ENCODE measurements at places on chromosomes 2 and 18.
A peak's percentile ranks its signal among the peaks of the same experiment; 100 is the strongest.

- no peak for DNase-seq
These were observed 261.6 kb upstream of the SPOPL start for GRCh38 chr2:138239902-138240491.

DNA sequence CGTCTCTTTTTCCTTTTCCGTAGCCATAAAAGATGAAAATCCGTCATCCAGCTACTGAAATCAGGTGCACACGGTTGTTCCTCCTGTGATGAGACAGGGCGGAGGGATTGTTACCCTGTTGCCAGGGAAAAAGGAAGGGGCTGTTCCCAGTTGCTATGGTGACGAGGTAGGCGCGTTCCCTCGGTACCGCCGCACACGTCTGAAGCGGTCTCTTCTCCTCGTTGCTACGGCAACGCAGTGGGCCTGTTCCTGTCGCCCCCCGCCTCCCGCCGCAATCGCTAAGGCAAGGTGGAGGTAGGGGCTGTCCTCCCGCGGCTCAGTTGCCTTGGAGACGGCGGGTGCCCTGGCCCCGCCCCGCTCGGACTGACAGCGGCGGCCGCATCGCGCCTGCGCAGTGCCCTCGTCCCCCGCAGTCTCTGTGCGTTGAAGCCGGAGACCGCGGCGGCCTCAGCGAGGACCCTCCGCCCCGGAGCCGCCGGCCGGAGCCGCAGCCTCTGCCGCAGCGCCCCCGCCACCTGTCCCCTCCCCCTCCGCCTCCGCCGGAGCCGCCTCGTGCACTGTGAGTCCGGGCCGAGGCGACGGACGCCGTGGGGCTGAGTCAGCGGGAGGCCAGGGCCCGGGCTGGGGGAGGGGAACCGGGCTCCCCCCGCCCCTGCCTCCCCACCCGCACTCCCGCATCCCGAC lies at the start of gene MAPRE3:
Gene MAPRE3, plus strand, starts transcription at position 394 of the 684 bp plus-strand sequence. CDS start 51,582 bp downstream, outside the sequence.
- peak; percentile 97 for DNase-seq

- DNase-seq = no peak
These were observed 115.6 kb downstream of the SMAD7 start for GRCh38 chr18:48835119-48835518.

- no peak for DNase-seq
These were observed 263.2 kb downstream of the SS18 start for GRCh38 chr18:25827228-25827627.

GRCh38 chr2:144143294-144144151 lies 376.4 kb downstream of the ZEB2 start:
- DNase-seq = no peak

DNA sequence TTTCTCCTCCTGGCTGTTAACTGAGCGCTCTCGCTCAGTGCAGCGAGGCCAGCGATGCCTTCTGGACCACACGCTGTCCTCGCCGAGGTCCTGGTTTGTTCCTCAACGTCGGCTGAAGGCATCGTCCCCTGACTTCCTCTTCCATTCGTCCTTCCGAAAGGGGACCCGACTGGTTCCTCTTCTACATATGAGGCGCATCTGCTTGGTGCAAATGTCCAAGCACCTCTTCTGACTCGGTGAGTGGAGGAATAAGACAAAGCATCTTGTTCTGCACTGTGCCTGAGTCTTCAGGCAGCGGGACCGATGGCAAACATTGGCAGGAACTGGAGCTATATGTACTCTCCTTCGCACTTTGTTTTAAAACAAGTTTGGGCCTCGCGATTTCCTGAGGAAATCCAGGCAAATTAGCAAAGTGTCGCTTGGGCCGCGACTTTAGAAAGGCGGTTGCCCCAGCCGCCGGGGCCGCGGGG lies 621 bp upstream of the KCNS3 start:
- DNase-seq = peak; percentile 23

- no peak for DNase-seq
These were observed 334.3 kb upstream of the VWC2L start for GRCh38 chr2:214076527-214076926.

DNA sequence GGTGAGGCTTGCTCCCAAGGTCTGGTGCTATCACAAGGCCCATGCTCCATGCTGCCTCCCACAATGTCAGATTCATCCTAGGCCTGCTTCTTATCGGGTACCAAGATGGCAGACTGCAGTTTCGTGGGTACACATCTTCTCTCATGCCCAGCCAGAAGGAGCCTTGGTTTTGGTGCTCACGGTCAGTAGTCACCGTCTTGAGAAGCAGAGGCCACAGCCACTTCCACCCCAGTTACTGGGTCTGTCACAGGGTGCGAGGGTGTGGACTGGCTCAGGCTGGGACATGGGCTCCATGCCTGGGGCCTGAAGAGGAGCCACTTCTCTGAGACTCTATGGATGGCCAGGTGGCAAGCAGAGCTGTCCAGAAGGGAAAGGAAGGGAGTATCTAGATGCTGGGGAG lies 178.8 kb upstream of the HS6ST1 start:
- no peak for DNase-seq

- DNase-seq = no peak
These were observed 188.7 kb upstream of the SATB2 start for GRCh38 chr2:199646439-199646838.

DNA sequence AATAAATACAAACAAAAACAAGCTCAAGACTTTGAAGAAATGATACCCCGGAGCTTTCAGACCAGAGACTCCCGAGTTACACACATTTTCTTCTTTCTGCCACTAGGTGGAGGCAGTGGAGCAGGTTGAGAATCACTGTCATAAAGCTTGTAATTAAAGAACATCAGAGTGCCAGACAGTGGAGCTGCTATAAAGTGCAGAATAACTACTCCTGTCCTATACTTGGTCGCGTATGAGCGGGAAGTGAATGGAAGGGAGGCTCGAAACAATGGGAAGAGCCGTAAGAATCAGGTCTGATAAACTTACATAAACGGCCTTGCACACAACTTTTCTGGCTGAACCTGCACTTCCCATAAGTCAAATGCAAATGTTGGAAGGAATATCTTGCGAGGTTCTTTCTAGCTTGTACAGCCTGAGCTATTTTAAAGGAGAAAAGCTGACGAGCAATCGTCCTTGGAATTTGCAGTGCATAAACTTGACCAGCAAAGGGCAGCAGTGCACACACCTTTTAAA lies 189.0 kb downstream of the RPIA start:
- peak; percentile 2 for DNase-seq

DNA sequence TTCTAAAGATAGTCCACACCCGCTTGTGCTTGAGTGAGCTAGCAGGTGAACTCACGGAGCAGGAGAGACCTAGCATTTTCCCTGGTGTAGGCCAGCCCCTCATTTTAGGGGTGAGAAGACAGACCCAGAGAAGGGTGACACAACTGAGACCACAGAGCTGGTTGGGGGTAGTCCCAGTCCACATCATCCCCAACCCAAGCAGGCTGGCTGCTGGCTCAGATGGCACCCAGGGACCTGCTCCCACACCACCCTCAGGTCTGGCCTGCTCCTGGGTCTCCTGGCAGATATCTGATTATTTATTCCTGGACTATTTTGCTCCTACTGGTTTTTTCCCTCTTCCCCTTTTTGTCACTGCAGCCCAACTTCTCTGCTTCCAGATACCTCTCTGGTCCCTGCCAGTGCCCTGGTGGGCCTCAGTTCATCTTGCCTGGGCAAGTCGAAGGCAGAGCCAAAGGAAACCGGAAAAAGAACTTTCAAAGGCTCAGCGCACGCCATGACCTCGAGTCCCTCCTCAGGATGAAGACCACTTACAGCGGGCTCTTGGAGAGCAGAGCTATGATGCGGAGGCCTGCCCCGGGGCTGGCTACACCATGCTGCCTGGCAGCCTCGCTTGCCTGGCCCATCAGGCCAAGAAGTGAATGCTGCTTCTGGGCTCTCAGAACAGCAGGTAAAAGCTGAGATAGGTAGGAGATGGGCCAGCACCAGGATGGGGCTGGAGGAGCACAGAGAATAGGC lies 72.7 kb downstream of the POLR1A start:
- DNase-seq = no peak

- DNase-seq = peak; percentile 69
These were observed 24.7 kb upstream of the PNPT1 start for GRCh38 chr2:55718165-55719008.

GRCh38 chr18:75132931-75133525 lies 75.9 kb downstream of the PTGR3 start:
- no peak for DNase-seq

GRCh38 chr18:58407263-58407648 lies 221.6 kb downstream of the ALPK2 start:
- DNase-seq = no peak

DNA sequence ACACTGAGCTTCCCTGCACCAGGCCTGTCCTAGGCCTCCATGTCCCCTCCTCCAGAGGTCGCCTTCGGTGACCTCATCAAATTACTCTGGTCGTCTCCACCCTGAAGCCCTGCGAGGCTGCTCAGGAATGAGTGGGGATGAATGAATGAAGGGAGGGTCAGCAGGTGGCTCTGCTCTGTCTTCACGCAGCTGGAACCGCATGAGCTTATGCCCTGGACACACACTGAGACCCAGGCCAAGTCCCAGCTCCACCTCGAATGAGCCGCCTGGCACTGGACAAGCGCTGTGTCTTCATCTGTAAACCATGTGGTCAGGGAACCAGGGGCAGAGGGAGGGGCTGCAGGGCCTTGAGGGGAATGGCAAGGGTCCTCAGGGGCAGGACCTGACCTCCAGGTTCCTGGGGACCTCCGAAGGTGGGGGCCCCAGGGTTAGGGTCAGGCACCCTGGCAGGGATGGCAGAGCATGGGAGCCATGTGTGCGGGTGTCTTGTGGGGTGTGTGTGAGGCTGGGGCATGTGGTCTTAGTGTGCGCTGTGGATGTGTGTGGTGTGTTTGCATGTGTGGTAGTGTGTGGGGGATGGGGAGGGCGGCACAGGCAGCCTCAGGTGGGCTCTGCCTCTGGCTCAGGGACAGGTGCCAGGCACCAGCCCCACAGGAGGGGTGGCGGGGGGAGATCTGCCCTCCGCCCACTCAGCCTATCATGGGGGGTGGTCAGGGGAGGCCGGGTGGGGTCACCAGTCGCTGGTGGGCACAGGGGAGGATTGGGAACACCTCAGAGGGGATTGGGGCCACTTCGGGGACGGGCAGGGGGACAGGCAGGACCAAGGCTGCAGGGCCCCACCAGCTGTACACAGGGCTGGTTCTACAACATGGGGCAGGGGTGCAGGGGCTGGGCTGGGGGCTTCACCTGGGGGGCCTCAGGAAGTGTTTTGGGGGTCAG lies 13.9 kb downstream of the ODC1 start:
- no peak for DNase-seq

GRCh38 chr18:10062302-10063300 lies 148.8 kb downstream of the VAPA start:
- DNase-seq = no peak

- no peak for DNase-seq
These were observed 77.3 kb downstream of the TTC21B start for GRCh38 chr2:165876269-165876668.

GRCh38 chr2:105417857-105418436 lies 19.1 kb upstream of the FHL2 start:
- DNase-seq = no peak

DNA sequence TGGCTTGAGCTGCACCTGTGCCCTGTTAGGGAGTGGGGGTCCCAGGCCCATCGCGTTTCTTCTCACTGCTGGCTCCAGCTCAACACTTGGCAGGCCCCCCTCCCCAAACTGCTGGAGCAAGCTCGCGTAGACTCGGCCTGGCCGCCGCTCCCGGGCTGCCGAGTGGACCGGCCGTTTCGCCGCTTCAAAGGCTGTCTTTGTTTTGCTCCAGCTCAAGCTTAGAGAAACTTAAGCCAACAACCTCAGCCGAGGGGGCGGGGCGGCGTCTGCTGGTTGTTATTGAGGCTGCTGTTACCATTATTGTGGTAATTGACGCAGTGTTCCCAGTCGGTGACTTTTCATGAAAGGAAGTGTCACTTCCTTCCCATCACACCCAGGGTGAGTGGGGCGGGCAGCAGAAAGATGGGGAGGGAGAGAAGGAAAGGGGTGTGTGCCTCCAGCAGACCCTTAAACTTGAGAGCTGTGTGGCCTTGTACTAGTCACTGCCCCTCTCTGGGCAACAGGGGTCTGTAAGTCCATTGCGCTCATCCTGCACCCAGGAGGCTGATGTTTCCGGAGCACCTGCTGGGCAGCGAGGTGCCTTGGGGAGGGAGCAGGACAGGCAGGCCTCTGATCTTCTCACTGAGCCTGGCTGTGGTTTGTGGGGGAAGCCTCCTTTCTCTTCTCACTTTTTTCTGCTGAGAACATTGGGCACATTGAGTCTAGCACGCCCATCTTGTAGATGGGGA lies 2.1 kb downstream of the ARID5A start:
- peak; percentile 71 for DNase-seq

DNA sequence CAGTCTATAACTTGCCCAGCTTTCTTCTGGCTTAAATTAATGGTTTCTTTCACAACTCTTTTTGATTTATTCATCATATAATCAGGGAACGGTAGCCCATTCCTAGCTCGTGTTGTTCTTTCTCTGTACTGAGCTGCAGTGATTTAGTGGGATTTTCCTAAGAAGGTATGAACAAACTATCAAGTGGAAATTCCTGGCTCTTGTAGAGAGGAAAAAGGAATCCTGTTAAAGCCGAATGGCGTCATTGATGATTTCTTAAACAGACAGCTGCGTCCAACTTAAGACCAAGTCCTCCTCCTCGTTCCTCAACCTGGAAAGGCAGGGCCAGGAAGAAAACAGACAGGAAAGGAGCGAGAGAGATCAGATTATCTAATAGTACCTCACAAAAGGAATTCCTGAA lies 69.2 kb upstream of the CABLES1 start:
- DNase-seq = no peak

DNA sequence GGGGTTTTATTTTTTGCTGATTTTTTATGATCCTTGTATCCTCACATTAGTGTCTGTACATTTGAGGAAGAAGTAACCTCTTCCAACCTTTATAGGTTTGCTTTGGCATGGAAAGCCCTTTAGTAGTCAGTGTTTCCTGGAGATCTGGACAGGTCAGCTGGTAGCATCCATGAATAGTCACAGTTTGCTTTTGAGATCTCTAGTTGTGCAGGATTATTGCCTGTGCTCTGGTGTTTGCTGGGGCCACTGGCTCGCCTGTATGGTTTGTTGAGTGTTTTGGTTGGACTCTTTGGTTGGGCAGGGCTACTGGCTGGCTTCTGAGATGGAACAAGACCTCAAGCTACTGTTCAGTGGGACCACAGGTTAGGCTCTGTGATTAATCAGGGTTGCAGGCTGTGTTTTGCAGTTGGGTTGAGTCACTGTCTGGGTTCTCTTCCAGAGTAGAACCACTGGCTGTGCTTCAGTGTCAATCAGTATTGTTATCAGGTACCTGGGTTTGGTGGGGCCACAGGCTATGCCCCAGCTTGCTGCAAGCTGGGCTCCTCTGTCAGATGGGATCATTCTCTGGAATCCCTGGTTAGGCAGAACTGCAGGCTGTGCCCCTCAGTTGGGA lies 20.0 kb downstream of the SP140L start:
- DNase-seq = no peak

DNA sequence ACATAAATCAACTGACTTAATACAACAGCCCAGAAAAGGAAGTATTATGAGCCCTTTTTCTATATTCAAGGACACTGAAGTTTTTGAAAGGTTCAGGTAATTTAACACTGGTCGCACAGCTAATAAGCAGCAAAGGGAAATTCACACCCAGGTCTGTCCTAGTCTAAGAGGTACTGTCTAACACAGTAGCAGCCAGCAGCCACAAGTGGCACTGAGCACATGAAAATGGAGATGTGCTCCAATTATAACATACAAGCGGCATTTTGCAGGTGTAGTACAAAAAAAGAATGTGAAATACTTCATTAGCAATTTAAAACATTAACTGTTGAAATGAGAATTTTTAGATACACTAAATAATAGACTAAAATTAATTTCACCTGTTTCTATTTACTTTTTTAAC lies 23.4 kb downstream of the SPRED2 start:
- DNase-seq = no peak

Data from nephron progenitor cell (in vitro differentiated cells).